Purkinje cell (primary cell): ENCODE measurements at places on chromosomes 11 and 22. TPM values are rescaled to one million over a fixed set of nuclear protein-coding genes. Genes with fewer than 3 reads are reported as not detected.

OR52W1 gene
- polyA plus RNA-seq = not detected in 2 replicates

FADS1 gene
- 25.7 and 34.0 TPM in 2 replicates for polyA plus RNA-seq

MAPK8IP1 gene
- 1.4 and 3.3 TPM in 2 replicates for polyA plus RNA-seq

OR51A2 gene
- not detected in 2 replicates for polyA plus RNA-seq

POTEH gene
- polyA plus RNA-seq = not detected in 2 replicates
